ENCODE measurements at places on chromosomes 13 and 19.

DNA sequence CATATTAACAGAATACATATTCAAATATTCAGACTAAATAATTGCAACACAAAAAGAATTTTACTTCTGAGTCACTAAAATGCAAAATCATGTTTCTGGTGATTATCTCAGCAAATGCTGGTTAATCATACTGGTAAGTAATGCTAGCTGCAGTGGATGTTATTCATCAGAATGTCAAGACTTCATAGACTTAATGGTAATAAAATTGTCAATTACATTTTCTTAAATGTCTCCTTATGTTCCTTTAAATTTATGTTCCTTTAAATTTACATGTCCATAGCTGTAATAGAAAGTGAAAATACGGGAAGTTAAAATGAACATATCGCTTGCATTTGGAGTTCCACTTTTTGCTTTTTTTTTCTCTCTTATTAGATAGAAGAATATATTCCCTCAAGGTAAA, 853.0 kb downstream of the SLITRK6 start:
- no peak for DNase-seq

DNA sequence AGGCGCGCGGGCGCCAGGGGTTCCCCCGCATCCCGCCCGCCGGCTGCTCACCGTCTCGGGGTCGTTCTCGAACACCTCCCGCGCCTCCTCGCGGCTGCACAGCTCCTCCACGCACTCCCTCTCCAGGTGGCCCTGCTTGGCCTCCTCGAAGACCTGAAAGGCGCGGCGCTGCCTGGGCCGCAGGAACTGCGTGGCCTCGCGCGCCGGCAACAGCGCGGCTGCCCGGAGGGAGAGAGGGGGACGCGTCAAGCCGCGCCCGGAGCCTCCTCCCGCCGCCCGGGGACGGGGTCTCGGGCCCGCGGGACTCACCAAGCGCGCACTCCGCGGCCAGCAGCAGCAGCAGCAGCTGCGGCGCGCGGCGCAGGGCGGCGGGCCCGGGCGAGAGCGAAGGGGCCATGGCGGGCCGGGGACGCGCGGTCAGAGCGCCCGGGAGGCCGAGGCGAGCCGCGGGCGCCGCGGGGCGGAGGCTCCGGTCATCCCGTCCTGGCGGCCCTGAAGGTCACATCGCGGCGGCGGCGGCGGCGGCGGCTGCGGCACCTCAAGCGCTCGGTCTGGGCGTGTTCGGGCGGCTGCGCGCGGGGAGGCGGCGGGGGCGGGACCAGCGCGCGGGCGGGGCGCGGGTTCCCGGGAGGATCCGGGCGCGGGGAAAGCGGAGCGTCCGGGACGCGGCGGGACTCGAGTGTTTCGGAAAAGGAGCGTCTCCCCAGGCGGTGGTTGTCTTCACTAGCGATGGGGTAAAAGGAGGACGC, at the start of gene GAS6:
TSS of gene GAS6 (minus strand) at position 553 of the 749 bp plus-strand sequence. CDS start at position 397, 156 bp downstream.
- DNase-seq, result no peak

GRCh38 chr19:31510635-31511034, 161.4 kb upstream of the TSHZ3 start:
- no peak for DNase-seq

DNA sequence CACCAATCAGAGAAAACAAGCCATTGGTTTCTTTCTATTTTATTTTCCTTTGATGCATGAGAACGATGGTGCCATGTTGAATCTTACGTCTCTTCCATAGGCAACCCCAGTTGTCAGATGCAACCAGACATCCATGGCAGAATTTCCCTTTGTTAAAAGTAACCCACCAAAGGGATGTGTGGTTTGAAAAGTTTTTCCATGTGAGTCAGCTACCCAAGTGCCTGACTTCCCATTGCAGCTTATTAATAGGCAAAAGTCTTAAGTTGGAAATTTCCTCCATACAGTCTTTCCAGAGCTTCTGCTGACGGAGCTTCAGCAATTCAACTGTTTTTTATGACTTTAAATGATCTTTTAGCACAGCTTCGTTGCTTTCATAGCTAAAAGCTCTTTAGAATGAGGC, 73.8 kb upstream of the FAM216B start:
- no peak for DNase-seq

GRCh38 chr19:13840305-13841085, 36.4 kb upstream of the NANOS3 start:
- no peak for DNase-seq

GRCh38 chr19:15488489-15489226, 9.4 kb upstream of the PGLYRP2 start:
- DNase-seq, result no peak

GRCh38 chr13:95357875-95358274, 56.6 kb upstream of the ABCC4 start:
- DNase-seq, result no peak

GRCh38 chr19:14440049-14440448, 6.9 kb downstream of the PKN1 start:
- peak; percentile 58 for DNase-seq

DNA sequence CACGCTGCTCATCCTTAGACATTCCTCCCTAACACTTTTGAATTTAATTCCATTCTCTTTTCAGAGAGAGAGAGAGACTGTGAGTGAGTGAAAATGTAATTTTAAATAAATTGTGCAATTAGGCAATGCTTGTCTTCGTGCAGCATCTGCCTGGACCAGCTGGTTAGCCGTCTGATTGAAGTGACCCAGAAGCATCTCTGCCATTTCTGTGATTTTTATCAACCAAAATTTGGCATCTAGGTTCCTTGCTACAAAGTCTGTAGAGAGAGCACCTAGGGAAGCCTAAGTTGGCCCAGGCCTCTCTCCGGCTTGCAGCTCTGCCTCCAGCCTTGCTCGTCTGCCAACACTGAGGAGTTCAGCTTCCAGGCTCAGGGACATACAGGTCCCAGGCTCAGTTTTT, 138.6 kb upstream of the GPR12 start:
- DNase-seq, result no peak

- DNase-seq, result no peak
Measured at GRCh38 chr19:10887616-10888367, 16.4 kb downstream of the CARM1 start.

DNA sequence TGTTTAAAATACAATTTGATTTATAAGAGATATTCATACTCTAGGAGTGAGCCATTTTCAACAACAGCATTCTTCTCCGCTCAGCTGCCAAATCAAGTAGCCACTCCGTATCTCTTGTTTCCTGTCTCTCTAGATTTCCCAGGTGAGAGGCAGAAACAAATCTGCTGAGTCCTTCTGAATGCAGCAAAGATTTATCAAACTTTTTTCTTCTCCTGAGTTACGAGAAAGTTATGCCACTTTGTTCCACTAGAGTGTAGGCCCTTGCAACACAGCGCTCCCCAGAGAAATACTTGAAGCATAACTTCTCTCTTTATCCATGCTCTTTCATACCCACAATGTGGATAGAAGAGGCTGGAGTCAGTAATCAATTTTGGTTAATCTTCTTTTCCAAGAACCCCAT, 1960.8 kb downstream of the OLFM4 start:
- no peak for DNase-seq

- DNase-seq, result no peak
Measured at GRCh38 chr13:30857636-30858035, 48.4 kb upstream of the MEDAG start.
